Adipocyte (in vitro differentiated cells): ENCODE measurements at places on chromosomes 1 and 21.
A peak's percentile ranks its signal among the peaks of the same experiment; 100 is the strongest.

- no peak for DNase-seq
Measured at GRCh38 chr1:244138399-244138798, 87.3 kb downstream of the ZBTB18 start.

DNA sequence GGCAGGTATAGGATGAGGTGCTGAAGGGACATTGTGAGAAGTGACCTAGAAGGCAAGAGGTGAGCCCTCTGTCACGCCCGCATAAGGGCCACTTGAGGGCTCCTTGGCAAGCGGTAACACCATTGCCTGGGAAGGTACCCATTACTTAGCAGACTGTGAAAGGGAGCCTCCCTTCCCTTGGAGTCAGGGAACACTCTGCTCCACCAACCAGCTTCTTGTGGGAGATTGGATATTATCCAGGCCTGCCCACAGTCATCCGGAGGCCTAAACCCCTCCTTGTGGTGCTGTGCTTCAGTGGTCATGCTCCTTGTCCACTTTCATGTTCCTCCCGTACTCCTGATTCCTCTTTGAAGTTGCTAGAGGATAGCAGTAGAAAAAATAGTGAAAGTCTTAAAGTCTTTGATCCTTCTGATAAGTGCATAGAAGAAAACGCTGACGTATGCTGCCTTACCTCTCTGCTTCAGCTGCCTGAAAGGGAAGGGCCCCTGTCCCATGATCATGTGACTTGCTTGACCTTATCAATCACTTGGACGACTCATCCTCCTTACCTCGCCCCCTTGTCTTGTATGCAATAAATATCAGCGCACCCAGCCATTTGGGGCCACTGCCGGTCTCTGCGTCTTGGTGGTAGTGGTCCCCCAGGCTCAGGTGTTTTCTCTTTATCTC lies 16.0 kb downstream of the RBBP4 start:
- no peak for DNase-seq

DNA sequence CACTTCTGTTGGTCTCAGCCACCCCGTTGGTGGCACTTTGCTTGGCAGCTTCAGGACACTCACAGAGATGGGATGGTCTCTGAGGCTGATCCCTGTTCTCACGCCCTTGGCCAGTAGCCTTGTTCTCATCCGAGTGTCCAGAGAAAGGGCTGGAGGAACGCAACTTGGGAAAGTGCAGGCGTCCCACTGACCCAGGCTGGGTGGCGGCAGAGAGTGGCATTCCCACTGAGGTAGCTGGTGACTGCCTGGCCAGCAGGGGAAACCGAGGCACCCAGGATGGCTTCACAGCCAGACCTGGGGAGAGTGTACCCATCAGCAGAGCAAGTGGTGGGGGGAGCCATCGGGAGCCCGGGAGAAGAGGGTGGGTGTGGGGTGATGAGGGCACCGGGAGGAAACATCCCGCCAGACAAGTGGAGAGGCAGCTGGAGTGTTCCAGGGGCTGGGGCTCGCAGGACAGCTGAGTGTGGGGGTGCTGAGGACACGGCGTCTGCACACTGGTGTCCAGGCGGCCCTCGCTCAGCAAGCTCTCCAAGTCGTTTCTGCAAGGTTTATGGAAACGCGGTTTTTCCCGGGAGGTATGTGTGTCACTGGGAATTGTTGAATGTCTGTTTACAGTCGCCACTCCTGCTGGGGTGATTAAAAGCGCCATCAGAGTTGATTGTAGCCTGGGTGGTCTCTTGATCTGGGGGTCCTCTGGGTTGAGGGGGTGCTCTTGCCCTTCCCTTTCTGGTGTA lies 97.8 kb downstream of the SIK1 start:
- DNase-seq = no peak

- DNase-seq = no peak
Measured at GRCh38 chr1:207860531-207860930, 50.4 kb downstream of the CD34 start.

DNA sequence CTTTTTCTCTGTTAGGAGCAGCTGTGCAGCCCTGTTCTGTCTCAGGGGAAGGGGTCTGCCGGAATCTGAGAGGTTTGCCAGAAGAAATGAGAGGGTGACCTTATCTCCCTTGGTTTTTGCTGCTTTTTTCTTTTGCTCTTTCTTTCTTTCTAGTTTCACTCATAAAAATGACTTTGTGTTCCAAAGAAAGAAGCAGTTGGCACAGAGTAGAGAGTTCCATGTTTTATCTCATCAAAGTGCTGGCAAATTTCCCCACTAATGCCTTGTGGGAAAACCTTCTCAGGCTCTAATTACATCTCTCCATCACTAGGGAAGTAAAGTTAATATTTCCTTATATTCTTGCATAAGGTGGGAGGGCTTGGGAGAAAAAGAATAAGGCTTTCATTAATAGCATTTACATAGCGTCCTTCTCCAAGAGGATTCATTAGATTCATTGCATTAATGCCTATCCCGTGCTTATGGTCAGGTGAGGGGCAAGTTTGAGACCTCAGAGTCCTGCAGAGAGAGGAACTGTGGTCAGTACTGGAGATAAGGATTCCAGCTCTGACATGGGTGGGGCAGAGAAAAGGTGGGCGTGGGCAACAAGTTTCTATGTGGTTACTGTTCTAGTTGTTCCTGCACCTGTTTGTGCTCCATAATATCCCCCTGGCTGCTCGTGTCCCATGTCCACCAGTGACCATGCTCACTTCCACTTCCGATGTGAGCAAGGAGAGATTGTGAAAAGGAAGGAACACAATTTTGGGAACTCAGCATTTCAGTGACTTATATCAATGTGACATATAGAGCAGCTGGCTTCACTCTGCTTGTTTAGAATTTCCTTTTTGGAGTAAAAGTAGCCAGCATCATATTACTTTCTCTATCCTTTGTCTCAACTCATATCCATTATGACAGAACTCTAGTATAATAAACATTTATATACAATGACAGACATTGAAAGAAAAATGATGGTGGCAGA lies 79.5 kb downstream of the DISC1 start:
- peak; percentile 24 for DNase-seq

- DNase-seq = no peak
Measured at GRCh38 chr1:187261637-187262036, 432.9 kb downstream of the PLA2G4A start.

- DNase-seq = no peak
Measured at GRCh38 chr1:17409391-17409811, 30.1 kb downstream of the RCC2 start.

DNA sequence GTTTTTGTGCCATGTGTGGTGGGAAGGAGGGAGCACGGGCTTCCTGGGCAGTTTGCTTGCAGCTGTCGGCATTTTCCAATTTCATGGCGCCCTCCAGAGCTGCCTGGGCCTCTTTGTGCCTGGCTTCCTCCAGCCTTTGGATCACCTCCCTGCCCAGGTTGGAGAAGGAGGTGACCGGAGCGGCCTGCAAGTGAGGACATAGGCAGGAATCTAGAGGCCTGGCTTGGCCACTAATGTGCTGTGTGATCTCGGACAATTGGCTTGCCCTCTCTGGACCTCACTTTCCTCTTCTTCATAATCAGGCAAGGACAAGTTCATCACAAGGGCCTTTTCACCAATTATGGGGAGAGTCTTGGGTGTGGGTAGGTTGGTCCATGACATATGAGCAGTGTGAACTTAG lies 245.1 kb downstream of the MATN1 start:
- no peak for DNase-seq

DNA sequence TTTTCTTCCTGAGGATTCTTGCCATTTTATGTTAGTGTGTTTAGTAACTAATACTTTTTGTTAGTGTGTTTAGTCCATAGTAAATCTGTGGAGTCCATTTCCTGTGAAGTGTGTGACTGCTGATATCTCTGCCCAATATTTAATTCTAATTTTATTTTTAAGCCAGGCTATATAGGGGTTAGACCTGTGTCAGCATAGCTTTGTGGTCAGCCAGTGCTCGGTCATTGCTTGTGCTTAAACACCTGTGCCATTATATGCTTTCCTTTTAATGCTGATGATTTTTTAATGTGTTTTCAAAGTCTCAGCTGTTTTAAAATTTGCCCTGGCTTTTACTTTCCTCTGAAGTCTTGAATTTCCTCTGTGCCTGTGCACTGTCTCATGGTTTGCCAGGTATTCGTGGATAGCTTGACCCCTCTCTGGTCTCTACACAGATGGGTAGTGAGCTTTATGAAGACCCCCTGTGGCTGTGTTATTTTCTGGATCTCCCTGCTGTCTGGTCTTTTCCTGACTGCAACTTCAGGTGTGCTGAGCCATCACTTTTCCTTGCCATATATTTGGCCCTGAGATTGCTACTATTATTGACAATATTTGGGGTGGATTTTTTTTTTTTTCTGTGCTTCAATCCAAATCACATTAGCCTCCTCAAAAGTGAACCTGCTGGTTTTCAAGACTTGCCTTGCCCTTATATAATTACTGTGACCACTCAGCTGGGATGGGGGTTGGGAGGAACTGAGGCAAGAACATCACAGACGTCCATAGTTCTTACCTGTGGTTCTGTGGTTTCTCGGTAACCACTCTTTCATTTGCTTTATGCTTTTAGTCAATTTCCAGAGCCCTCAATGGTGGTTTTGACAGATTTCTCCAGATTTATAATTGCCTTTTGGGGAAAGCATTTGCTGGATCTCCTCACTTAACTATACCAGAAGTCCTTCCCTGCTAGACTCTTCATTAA lies 59.6 kb downstream of the RPS6KC1 start:
- no peak for DNase-seq
